Ascending aorta (tissue), 2 donors: ENCODE measurements at places on chromosomes 7 and 10. TPM values are rescaled to one million over a fixed set of nuclear protein-coding genes. Genes with fewer than 3 reads are reported as not detected.

GRCh38 chr10:113285305-113285704 lies 267.5 kb upstream of the HABP2 start:
- H3K36me3 ChIP-seq = no peaks in the 10 kb centered on the region
- peaks cover 7% of the 10 kb centered on the region for H3K4me1 ChIP-seq
- no peak for DNase-seq

DNA sequence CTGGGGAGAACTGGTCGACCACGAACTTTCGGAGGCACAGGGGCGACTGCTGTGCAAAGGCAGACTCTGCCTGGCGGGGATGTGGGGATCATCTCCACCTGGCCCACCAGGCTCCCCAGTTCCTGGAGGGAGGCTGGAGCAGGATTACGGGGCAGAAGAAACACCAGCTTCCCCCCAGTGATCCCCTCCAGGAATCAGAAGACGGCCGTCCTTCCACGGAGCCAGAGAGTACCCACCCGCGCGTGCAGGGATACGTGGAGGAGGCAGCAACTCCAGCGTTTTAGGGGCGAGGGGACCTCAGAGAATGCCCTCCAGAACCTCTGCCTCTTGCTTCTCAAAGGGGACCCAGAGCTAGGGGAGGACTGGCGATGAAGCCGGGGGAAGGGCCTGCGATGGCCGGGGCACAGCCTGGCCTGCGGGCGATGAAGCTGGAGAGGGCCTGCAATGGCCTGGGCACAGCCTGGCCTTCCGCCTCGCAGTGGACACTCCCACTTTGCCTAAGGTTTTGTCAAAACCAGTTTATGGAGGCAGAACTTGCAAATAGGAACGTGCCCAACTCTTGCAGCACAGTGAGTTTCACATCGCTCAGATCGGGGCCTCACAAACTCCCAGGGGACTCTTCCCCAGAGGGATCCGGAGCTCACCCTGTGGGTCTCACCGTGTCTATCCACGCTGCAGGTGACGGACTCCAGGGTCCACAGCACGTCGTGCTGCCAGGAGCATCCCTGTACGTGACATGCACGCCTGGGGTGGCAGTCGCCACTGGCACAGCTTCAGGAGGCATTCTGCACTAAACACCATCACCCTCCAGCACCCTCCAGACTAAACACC lies 77.9 kb upstream of the PDGFA start:
- H3K4me1 ChIP-seq = peaks cover 42% of the 10 kb centered on the region
- no peaks in the 10 kb centered on the region for H3K27me3 ChIP-seq
- no peak for DNase-seq
- no peaks in the 10 kb centered on the region for H3K36me3 ChIP-seq

The EEPD1 gene
- total RNA-seq = 14.0 TPM

DNA sequence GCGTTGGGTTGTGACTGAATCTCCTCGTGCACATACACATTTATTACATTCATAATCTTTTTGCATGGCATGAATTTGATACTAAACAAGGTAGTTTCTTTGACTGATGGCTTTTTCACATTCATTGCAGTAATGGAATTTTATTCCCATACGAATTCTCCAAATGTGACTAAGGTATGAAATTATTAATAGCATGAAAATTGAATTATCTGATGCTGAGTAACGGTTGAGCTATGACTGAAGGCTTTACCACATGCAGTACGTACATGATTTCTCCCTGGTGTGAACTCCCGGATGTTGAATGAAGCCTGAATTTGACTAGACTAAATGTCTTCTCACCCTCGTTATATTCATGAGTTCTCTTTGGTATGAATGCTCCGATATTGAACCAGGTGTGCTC lies 104.4 kb upstream of the C1GALT1 start:
- H3K4me1 ChIP-seq = no peaks in the 10 kb centered on the region
- H3K4me3 ChIP-seq = no peak overlapping the region
- H3K36me3 ChIP-seq = no peaks in the 10 kb centered on the region
- H3K27ac ChIP-seq = no peak overlapping the region

DNA sequence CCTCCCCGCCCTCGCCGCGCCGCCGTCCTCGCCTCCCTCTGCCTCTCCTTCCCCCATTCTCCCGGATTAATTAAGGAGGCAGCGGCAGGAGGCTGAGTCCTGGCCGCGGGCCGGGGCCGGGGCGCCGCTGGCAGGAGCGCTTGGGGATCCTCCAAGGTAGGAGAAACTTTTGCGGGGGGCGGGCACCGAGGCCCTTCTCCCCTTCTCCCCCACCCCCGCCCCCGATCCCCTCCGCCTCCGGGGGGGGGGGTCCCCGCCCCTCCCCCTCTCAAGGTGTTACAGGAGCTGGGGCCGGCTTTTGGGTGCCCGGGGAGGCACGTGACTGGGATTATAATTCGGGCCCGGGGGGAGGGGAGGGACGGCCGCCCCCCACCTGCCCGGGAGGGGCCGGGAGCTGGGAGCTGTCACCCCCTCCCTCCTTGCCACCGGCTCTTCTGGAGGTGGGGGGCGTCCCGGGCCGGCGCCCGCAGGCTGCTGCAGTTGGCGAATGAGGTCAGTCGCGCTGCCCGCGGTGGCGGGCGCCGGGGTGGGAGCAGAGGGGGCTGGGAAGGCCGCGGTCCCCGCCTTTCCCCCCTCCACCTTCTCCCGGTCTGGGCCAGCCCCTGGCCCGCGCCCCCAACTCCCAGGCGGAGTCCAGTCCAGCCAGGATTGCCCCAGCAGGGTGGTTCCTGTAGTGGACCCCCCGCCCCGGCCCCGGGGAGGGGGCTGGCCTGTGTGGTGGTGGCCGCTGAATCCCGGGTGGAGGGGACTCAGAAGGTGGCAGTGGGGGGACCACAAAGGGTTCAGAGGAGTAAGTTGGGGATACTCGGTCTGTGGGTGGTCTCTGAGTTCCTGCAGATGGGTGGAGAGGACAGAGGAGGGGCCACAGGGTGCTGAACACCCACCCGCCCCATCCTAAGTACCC lies 567 bp downstream of the GTF2IRD1 start:
- no peaks in the 10 kb centered on the region for H3K4me1 ChIP-seq
- no peaks in the 10 kb centered on the region for H3K36me3 ChIP-seq
- no peak for DNase-seq
